Heart left ventricle (tissue), 16 donors: ENCODE measurements at places on chromosomes 1 and 21. TPM values are rescaled to one million over a fixed set of nuclear protein-coding genes. Genes with fewer than 3 reads are reported as not detected.

GRCh38 chr1:23394684-23395083, 25.0 kb upstream of the ZNF436 start:
- no peak overlapping the region for H3K4me3 ChIP-seq
- peaks cover 9% of the 10 kb centered on the region for H3K36me3 ChIP-seq
- peak overlapping the region; percentile 79 for H3K27ac ChIP-seq
- no peaks in the 10 kb centered on the region for H3K27me3 ChIP-seq

DNA sequence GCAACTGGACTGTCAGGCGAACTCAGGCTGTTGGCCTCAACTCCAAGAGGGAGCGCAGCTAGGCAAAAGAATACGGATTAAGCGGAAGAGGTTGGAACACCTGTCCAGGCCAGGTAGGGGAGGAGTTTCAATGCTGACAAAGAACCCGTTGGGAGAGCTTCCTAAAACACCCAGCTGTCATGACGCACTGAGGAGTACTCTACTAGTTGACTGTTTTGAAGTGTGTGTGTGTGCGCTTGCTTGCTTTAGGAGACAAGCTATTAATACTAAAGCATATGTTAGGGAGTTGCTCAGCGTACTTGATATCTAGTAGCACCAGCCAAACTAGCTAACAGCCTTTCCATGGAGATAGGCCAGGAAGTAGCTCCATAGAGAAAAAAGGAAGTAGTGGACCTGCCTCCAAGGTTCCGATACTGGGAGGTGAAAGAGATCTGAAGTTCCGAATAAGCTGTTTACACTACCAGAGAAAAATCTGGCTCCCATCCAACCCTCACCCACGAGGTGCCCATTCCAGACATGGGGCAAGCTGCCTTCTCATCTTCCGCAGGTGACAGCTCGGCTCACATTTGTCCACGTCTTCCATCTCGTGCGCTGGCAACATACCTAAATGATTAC, 974 bp upstream of the FNBP1L start:
- H3K4me3 ChIP-seq, result peak overlapping the region; percentile 70
- peak; percentile 32 for DNase-seq
- no peaks in the 10 kb centered on the region for H3K36me3 ChIP-seq
- peak overlapping the region; percentile 90 for H3K27ac ChIP-seq

GRCh38 chr1:97159342-97159741, 437.8 kb downstream of the PTBP2 start:
- no peak overlapping the region for H3K4me3 ChIP-seq
- H3K27ac ChIP-seq, result no peak overlapping the region
- H3K36me3 ChIP-seq, result no peaks in the 10 kb centered on the region
- no peak for DNase-seq
- no peaks in the 10 kb centered on the region for H3K27me3 ChIP-seq
- H3K4me1 ChIP-seq, result peaks cover 6% of the 10 kb centered on the region

DNA sequence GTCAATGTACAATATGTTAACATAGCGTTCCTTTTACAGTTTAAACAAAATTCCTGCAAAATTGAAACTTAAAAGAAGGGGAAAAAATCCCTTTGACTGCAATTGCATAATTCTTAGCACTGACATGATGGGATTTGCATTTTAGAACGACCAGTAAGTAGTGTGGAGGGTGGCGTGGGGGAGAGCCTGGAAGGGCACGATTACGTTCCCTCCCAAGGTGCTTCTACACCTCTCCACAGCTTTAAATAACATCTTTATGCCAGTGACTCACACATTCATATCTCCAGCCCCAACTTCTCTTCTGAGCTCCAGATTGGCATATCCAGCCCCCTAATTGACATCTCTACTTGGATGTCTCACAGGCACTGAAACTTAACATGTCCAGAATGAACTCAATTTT, 64.3 kb downstream of the OLFML3 start:
- no peaks in the 10 kb centered on the region for H3K36me3 ChIP-seq
- H3K27ac ChIP-seq, result no peak overlapping the region
- no peaks in the 10 kb centered on the region for H3K4me1 ChIP-seq
- DNase-seq, result no peak

DNA sequence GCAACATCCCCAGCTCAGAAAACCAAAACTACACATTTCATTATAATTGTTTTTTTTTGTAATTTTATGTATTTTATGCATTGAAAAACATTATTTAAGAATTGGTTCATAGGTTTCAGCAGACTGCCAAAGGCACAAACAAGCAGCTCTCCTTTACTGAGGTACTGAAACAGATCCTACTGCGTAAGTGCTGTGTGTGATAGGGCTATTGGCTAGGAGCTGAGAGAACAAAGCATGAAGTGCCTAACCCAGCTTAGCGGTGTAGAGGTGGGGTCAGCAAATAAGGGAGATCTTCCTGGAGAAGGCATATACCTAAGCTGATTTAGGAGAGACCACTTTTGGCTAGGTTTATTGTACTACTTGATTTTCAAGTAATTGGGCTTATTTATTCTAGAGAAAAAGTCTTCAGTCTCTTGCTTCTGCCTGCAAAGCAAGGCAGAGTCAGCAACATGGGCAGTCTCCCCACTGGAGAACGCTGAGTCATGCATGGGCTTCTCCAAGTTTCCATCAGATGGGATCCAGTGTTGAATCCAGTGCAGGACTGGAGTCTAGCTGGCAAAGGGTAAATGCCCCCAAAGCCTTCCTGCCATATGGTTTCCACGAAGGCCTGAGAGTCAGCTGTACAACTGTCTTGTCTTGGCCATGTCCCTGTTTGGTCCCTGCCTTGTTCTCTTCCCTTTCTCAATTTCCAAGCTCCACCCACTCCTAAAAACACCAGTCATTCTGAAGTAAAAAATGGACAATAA, 18.0 kb upstream of the YTHDF2 start:
- no peak overlapping the region for H3K4me3 ChIP-seq
- no peaks in the 10 kb centered on the region for H3K27me3 ChIP-seq

GRCh38 chr1:178094739-178095645, 1.1 kb downstream of the RASAL2 start:
- no peak for DNase-seq
- H3K27me3 ChIP-seq, result no peaks in the 10 kb centered on the region
- H3K4me3 ChIP-seq, result peak overlapping the region; percentile 96
- no peaks in the 10 kb centered on the region for H3K36me3 ChIP-seq
- H3K27ac ChIP-seq, result peak overlapping the region; percentile 95
- H3K4me1 ChIP-seq, result peaks cover 25% of the 10 kb centered on the region

GRCh38 chr1:89723144-89723543, 90.2 kb downstream of the LRRC8C start:
- peak overlapping the region; percentile 86 for H3K27ac ChIP-seq
- no peak for DNase-seq
- H3K27me3 ChIP-seq, result no peaks in the 10 kb centered on the region
- no peak overlapping the region for H3K4me3 ChIP-seq

DNA sequence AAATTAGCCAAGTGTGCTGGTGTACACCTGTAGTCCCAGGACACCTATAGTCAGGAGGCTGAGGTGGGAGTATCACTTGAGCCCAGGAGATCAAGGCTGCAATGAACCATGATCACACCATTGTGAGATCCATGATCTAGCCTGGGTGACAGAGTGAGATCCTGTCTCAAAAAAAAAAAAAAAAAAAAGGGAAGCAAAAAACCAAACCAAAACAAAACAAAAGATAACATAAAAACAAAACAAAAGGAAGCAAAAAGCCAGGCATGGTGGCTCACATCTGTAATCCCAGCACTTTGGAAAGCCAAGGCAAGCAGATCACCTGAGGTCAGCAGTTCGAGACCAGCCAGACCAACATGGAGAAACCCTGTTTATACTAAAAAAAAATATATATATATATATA, 9.4 kb upstream of the AKR1A1 start:
- H3K4me3 ChIP-seq, result no peak overlapping the region
- H3K36me3 ChIP-seq, result no peaks in the 10 kb centered on the region
- H3K27me3 ChIP-seq, result no peaks in the 10 kb centered on the region

- no peaks in the 10 kb centered on the region for H3K27me3 ChIP-seq
- H3K36me3 ChIP-seq, result no peaks in the 10 kb centered on the region
- H3K27ac ChIP-seq, result no peak overlapping the region
Measured at GRCh38 chr1:109193653-109194590, 19.8 kb upstream of the SARS1 start.

GRCh38 chr1:15605398-15606383, 11.6 kb upstream of the DDI2 start:
- no peaks in the 10 kb centered on the region for H3K4me1 ChIP-seq
- H3K36me3 ChIP-seq, result no peaks in the 10 kb centered on the region
- H3K27me3 ChIP-seq, result no peaks in the 10 kb centered on the region

DNA sequence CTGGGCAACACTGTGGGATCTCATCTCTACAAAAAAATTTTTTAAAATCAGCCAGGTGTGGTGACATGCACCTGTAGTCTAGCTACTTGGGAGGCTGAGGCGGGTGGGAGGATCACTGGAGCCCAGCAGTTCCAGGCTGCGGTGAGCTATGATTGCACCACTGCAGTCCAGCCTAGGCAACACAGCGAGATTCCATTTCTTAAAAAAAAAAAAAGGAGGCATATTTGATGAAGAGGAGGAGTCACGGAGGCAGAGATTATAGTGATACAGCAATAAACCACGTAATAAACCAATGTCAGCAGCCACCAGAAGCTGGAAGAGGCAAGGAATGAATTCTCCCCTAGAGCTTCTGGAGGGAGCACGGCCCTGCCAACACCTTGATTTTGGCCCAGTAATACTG, 4.0 kb downstream of the LIX1L start:
- no peak for DNase-seq
- H3K27me3 ChIP-seq, result no peaks in the 10 kb centered on the region
- H3K27ac ChIP-seq, result no peak overlapping the region
- H3K4me3 ChIP-seq, result no peak overlapping the region
- no peaks in the 10 kb centered on the region for H3K36me3 ChIP-seq

GRCh38 chr1:207825719-207826556, 74.1 kb downstream of the CD46 start:
- peak; percentile 84 for DNase-seq
- H3K36me3 ChIP-seq, result no peaks in the 10 kb centered on the region
- H3K27me3 ChIP-seq, result no peaks in the 10 kb centered on the region
- H3K4me1 ChIP-seq, result peaks cover 64% of the 10 kb centered on the region

DNA sequence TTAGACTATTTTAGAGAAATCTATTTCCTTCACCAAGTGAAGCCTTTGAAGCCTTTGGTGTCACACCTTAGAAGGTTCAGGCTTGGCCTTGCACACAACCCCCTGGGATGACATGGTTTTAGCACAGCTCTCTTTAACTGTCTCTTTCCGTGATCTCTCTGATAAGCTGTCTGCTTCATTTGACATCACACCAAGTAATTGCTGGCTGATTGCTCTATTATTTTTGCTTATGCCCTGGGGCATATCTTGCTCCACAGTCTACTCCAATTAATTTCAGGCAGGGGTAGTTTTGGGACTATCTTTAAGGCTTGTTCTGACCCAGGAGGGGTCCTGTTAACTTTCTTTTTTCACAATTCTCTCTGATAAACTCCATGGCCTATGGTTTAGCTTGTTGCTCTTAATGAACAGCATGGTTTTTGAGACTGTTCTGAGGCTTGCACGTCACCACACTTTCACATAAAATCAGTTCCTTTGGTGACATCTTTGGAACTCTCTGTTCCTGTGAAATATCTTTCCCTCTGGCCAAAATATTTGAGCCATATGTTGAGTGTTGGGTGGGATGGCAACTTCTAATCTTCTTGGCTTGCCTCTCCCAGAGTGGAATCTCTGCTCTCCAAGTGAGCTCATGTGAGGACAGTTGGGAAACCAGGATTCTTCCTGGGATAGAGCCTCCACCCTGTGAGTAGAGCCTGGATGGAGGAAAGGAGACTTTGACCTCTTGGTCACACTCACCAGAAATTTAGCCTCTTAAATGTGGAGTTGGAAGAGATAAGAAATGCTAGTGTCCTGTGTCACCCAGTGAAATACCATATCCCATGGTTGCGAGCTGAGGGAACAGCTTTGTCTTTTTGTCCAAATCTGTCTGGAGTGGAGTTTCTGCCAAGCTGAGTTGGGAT, 63.6 kb downstream of the MAP3K21 start:
- H3K27ac ChIP-seq, result no peak overlapping the region
- no peak overlapping the region for H3K4me3 ChIP-seq
- H3K36me3 ChIP-seq, result no peaks in the 10 kb centered on the region
- H3K4me1 ChIP-seq, result no peaks in the 10 kb centered on the region
- peaks cover 8% of the 10 kb centered on the region for H3K27me3 ChIP-seq

- no peaks in the 10 kb centered on the region for H3K36me3 ChIP-seq
- no peak overlapping the region for H3K4me3 ChIP-seq
- no peak for DNase-seq
- H3K27ac ChIP-seq, result no peak overlapping the region
- no peaks in the 10 kb centered on the region for H3K4me1 ChIP-seq
- H3K27me3 ChIP-seq, result no peaks in the 10 kb centered on the region
Measured at GRCh38 chr1:211695135-211695816, 19.9 kb upstream of the NEK2 start.

DNA sequence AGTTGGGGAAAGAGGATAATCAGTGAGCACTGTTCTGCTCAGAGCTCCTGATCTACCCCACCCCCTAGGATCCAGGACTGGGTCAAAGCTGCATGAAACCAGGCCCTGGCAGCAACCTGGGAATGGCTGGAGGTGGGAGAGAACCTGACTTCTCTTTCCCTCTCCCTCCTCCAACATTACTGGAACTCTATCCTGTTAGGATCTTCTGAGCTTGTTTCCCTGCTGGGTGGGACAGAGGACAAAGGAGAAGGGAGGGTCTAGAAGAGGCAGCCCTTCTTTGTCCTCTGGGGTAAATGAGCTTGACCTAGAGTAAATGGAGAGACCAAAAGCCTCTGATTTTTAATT, 42.7 kb downstream of the YARS1 start:
- DNase-seq, result no peak
- no peaks in the 10 kb centered on the region for H3K27me3 ChIP-seq
- H3K36me3 ChIP-seq, result peaks cover 56% of the 10 kb centered on the region

DNA sequence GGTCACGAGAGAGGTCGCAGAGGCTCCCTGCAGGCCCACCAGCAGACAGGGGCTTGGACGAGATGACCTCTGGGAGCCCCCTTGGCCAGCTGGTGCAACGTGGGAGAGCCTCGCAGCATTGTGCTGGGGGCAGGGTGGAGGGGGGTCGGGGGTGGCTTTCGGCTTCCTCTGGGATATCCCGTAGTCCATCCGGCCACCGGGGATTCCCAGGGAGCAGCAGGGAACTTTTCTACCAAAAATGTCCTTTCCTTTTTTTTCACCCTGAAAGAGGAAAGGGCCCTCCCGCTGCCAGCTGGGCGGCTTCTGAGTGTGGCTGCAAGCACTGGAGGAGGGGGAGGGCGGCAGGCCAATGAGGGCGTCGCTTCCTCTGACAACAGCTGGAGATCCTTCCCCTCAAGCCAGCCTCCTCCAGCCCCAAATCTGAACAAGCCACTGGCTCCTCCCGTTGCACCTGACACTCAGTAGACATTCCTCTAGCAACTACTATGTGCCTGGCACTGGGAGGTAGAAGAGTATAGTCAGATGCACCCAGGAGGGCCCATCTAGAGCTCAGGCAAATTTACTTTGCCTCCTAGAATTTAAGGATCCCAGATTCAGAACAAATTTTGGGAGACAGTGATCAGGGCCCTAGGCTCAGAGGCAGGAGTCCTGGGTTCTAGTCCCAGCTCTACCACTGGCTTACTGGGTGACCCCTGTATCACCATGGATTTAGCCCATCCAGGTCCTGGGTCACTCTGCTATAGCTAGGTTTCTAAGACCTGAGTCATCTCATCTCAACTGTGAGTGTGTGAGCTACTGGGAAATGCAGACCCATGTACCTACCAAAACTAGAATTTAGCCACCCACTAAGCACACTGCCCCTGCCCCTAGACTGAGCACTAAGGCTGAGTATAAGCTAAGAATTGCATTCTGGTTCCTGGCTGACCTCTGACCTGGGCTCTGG, 2.7 kb downstream of the MOB3C start:
- DNase-seq, result peak; percentile 93
- H3K27me3 ChIP-seq, result no peaks in the 10 kb centered on the region
- peak overlapping the region; percentile 78 for H3K27ac ChIP-seq
- H3K4me3 ChIP-seq, result no peak overlapping the region
- peaks cover 51% of the 10 kb centered on the region for H3K4me1 ChIP-seq

Gene BLACAT1
- total RNA-seq, result not detected

Gene MCOLN3
- total RNA-seq, result 1.4 TPM

Gene RGS8
- total RNA-seq, result not detected

Gene RAB42
- 0.96 TPM for total RNA-seq

Gene TNFAIP8L2
- total RNA-seq, result 0.76 TPM

Gene AIRE
- total RNA-seq, result not detected

Gene SHCBP1L
- not detected for total RNA-seq

Gene SPRR2E
- not detected for total RNA-seq

Gene KCNE2
- total RNA-seq, result not detected
